ENCODE measurements at places on chromosomes 7 and 10.
A peak's percentile ranks its signal among the peaks of the same experiment; 100 is the strongest.

- DNase-seq, result no peak
Observed at GRCh38 chr7:134571746-134572461, 23.0 kb downstream of the AKR1B15 start.

DNA sequence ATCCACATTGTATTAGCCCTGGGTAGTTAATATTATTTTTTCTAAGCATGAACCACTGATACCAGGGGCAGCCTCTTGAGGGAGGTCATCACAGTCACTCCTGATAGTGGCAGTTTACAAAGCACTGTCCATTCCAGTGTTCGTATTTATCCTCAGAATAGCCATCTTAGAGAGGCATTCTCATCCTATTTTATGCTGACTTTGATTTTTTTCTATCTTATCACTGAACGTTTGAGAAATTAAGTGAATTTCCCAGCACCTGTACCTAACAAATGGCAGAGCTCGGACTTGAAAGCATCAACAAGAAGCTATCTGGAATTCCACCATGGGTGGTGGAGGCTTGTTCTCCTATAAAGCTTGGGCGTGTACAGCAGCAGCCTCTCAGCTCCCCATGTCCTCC lies 26.1 kb upstream of the MGAM2 start:
- no peak for DNase-seq

DNA sequence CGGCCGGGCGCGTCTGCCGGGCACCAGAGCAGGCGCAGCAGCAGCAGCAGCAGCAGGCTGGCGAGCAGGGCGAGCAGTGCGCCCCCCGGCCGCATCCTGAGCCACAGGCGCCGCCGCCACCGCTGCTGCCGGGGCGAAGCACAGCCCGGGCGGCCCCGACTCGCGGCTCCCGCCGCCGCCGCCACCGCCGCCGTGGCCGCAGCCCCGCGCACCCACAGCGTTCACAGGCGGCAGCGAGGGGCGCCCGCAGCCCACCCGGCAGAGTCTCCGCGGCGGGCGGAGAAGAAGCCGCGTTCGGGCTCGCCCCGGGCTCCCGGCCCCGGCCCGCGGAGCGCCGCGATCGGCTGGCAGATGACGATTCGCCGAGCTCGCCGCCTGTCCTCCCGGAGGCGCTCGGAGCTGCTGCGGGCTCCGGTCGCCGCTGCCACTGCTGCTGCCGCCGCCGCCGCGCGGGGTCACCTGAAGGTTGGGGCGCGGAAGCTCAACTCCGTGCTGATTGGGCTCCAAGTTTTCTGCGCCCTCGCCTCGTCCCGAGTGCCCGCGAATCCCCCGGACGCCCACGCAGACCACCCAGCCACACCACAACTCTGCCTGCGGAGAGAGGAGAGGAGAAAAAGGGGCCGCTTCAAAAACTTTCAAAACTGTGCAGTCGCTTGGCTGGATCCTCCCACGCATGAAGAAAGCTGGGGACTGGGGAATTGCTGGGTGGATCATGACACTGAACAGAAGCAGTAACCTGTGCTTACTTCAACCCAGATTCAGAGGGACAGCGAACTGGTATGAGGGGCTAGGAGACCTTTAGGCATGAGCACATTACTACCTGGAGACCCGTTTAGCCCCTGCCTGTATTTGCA lies at the start of gene ST8SIA6:
Gene ST8SIA6, minus strand, starts transcription at position 435 of the 854 bp plus-strand sequence. Its CDS starts 340 bp downstream, at position 95.
- DNase-seq, result no peak

DNA sequence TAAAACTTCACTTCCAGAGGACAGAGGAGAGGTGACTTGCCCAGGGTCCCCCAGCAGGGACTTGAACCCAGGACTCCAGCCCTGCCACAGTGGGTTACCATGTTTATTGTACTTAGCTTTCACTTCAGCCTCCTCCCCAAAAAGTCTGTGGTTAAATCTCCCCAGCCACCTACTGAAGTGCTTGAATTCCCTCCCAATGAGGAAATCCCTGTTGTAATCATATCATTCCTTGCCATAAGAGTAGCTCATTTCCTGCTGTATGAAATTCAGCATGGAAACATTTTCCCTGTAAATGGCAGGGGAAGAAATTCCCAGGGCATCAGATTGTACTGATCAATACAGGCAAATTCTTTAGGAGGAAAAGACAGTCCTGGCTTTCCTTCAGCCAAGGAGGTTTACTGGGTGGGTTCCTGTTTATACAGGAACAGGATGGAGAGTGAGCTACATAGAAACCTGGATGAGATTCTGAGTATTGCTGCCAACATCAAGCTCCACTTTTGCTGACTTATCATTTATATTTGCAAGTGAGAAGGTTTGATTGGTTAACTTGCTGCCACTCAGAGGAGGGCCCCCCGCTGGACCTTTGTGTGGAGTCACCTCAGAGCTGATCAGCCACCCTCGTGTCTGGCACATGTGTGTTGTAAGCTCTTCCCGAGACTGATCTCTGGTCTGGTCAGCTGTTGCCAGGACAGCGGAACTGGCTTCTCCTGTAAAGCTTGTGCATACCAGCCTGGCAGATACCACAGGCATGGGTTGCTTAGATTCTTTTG lies 16.4 kb upstream of the PDZD8 start:
- DNase-seq, result no peak

DNA sequence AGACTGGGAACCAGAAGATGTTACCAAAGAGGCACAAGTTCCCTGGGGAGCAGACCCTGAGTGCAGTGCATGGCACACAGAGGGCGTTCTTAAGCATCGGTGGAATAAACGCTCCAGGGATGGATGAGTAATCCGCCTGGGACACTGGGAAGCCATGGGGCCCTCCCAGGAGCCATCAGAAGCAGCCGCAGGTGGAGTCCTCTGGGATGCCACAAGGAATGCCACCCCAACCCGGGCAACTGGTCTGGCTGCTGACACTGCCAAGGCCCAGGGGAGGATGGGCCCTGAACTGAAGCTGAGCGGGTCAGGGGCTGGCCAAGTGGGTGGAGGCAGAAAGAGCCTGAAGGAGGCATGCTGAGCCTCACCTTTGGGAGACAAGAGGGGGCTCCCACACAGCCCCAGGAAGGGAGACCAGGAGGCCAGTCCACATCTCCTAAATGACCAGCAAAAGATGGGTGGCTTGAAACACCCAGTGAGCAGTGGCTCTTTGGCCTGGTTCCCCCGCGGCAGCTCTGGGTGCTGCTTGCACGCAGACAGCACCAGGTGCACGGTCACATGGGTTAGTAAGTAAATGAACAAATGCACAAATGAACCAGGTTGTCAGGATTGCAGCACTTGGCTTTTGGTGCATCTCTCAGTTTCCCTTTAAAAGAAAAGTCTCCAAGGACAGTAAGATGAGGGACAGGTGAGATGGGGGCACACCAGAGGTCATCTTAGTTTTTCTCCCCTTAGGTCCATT lies 141.3 kb upstream of the ZMIZ1 start:
- no peak for DNase-seq

- DNase-seq, result no peak
Observed at GRCh38 chr10:131576341-131577177, 265.0 kb upstream of the TCERG1L start.

GRCh38 chr10:71606257-71607081 lies 113.1 kb downstream of the C10orf105 start:
- DNase-seq, result no peak

DNA sequence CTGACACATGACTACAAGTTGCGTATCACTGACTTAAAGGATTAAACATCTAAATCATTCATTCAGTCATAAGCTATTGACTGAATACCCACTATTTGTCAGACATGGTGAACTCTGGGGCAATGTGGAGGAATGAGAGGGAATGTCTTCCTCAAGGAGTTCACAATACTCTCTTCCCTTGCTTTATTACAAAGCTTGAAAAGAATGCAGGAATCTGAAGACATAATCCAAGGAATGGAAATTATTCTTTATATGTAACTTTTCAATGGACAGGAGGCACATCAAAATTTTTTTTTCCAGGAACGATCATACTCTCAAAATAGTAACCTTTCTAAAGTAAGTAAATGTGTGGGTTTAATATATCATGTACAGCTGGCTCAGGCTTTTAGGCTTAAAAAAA lies 111.9 kb downstream of the ATXN7L1 start:
- DNase-seq, result no peak

DNA sequence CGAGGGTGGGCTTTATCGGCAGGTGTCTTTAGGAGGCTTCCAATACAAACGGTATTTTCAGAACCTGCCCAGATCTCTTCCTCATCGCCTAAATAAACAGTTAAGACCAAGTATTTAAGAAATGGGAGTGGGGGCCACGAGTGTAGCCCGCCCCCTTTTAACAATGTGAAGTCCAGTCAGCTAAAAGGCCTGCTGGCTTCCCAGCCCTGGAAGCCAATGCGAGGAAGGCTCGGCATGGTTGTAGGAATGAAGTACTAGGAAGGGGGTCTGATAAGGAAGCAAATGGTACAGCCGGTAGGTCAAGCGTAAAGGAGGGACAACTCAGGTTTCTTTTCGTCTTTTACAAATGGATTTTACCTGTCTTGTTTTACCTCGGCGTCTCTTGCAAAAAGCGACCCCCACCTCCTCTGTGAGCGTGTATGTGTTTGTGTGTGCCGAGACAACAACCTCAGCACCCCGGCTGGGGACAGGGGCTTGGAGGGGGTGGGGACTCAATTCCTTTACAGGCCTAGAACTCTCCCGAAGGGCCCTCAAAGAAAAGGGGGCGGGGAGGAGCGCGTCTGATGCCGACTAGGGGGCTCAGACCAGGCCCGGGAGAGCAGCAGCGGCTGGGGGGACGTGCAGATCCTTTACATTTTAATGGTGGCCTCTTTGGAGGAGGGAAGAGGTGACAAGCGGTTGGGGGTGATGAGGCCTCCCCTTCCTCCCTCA lies 147.6 kb downstream of the GPR85 start:
- no peak for DNase-seq

- DNase-seq, result no peak
Observed at GRCh38 chr10:44979281-44980191, 927 bp upstream of the DEPP1 start.

DNA sequence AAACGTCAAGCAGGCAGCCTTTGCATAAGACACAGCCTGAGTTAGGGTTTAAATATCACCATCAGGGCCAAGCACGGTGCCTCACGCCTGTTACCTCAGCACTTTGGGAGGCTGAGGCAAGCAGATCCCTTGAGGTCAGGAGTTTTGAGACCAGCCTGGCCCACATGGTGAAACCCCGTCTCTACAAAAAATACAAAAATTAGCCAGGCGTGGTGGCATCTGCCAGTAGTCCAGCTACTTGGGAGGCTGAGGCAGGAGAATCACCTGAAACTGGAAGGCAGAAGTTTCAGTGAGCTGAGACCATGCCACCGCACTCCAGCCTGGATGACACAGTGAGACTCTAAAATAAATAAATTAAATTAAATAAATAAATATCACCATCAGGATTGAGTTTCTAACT lies 33.0 kb downstream of the SRPK2 start:
- DNase-seq, result no peak

DNA sequence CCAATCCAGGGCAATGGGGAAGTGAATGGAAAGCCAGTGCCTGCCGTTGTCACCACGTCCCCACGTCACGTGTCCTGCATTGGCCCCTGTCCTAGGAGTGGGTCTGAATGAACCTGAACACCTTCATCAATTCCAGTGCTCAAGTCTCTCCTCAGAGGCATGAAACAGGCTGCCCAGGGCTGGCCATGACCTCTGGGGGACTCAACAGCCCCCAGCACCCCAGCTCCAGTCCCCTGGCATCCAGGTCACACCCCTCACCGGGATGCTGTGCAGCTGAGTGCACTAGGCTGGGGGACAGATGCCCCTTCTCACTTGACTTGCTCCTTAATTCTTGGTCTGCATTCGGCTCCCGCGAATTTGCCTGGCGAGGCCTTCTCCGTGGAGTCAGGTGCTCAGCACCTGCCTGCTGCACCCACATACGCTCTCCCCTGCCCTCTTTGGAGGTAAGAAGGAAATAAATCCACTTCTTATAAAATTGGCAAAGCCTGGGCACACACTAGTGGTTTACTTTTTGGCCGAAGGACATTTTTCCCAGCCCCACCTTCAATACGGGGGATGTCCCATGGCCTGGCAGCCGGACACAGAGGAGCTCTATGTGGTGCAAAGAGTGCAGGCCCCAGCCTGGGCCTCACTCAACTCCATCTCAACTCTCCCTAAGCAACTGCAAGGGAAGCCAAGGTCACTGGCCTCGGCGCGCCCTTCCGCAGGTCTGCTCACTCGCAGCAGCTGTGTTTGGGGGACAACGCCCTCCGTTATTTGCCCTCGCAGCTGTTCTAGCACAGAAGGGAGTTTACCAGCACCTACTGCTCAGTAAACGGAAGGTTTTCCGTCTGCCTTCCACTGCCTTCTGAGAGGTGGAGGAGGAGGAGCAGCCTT lies 77.6 kb upstream of the SHH start:
- DNase-seq, result no peak

DNA sequence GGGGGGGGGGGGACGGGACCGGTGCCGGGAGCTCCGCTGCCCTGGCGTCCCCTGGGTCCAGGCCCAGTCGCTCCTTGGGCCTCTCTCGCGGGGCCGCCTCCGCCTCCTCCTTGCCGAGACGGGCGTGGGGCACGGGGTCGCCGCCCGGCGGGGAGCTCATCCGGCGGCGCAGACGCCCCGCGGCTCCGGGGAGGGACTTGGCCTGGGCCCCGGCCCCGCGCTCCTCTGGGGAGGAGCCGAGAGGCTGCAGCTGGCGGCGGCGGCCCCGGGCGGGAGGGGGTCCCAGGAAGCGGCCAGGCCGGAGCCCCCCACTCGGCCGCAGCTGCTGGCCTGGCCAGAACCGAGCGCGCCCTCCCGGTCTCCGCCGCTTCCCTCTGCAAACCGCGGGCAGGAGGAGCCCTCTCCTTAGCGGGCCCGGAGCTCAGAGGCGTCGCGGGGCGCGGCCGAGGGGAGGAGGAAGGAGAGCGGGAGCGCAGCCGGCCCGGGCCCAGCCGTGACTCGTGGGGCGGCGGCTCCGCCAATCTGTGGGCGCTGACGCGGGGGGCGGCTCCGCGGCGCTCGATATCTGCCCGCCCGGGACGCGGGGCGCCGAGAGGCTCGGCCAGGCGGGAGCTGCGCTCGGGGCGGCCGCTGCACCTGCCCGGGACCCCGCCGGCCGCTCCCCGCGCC lies at the start of gene FAM20C:
Gene FAM20C, plus strand, starts transcription at position 591 of the 669 bp plus-strand sequence. CDS start 629 bp downstream, outside the sequence.
- DNase-seq, result peak; percentile 12

Measured in stimulated activated CD4-positive, alpha-beta T cell treated with anti-CD3 and anti-CD28 coated beads, TNF-alpha, amount 100 ng/mL, for 1 hour (primary cell).